ENCODE measurements at places on chromosomes 11 and 22. TPM values are rescaled to one million over a fixed set of nuclear protein-coding genes. Genes with fewer than 3 reads are reported as not detected.

- no peaks in the 10 kb centered on the region for H3K36me3 ChIP-seq
- peaks cover 44% of the 10 kb centered on the region for H3K4me1 ChIP-seq
- no peaks in the 10 kb centered on the region for H3K27me3 ChIP-seq
These were observed 56.1 kb downstream of the APIP start for GRCh38 chr11:34860034-34860433.

GRCh38 chr11:31850365-31850764 is 39.2 kb upstream of the PAX6 start:
- H3K4me1 ChIP-seq = no peaks in the 10 kb centered on the region
- H3K36me3 ChIP-seq = no peaks in the 10 kb centered on the region
- DNase-seq = no peak
- no peak overlapping the region for H3K4me3 ChIP-seq
- no peaks in the 10 kb centered on the region for H3K27me3 ChIP-seq

DNA sequence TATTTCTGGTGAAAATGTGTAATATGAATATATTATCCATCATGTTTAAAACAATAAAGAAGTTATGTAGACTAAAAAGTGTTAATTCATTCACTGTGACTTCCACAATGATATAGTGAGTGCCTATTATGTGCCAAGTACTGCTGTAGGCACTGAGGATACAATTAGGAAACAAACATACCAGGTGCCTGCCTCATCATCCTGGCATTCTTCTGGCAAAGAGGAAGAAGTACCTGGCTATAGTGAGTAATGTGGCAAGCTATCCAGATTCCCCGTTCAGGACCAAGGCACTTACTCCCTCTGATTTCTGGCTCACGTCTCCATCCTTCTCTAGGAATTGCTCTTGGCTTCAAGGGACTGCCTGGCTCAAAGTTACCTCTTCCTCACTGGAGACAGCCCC is 77.5 kb upstream of the CLMP start:
- peaks cover 2% of the 10 kb centered on the region for H3K27me3 ChIP-seq
- H3K4me1 ChIP-seq = no peaks in the 10 kb centered on the region
- H3K4me3 ChIP-seq = no peak overlapping the region
- no peak overlapping the region for H3K27ac ChIP-seq

DNA sequence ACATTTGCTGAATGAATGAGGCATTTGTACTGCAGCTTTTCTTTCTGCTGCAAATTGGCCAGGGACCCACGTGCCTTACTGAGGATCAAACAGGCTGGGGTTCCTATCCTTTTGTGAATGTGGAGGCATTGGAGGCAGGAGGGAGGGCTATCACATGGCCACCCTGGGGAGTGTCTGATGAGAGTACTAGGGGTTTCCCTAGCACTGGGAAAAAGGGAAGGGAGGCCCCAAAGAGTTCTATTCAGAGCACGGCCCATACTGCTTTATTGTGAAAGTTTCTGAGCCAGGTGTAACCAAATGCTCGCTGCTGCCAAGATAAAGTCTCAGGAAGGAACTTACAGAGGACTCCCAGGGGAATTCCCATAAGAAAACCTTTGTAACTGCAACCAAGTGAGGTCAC is 78.4 kb upstream of the ANO1 start:
- H3K4me1 ChIP-seq = no peaks in the 10 kb centered on the region
- H3K27me3 ChIP-seq = peaks cover 1% of the 10 kb centered on the region
- no peak for DNase-seq
- no peaks in the 10 kb centered on the region for H3K36me3 ChIP-seq

DNA sequence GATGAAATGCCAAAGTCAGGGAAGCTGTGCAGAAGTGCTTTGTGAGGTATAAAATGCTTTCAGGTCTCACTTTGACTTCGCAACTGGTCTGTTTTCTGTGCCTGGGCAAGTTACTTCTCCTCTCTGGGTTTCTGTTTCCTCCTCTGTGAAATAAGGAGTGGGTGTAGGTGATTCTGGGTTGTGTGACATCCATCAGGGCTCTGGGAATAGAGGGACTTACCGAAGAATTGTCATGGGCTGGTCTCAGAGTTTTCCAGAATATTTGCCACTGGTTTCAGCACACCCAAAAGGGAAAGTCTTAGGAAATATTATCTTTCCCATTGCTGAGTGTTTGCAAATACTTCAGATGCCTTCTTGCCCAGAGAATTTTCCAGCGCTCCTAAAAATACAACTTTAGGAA is 118.4 kb downstream of the KIAA1671 start:
- no peaks in the 10 kb centered on the region for H3K36me3 ChIP-seq
- H3K4me3 ChIP-seq = no peak overlapping the region
- peaks cover 5% of the 10 kb centered on the region for H3K4me1 ChIP-seq
- H3K27me3 ChIP-seq = peaks cover 3% of the 10 kb centered on the region
- H3K27ac ChIP-seq = no peak overlapping the region

DNA sequence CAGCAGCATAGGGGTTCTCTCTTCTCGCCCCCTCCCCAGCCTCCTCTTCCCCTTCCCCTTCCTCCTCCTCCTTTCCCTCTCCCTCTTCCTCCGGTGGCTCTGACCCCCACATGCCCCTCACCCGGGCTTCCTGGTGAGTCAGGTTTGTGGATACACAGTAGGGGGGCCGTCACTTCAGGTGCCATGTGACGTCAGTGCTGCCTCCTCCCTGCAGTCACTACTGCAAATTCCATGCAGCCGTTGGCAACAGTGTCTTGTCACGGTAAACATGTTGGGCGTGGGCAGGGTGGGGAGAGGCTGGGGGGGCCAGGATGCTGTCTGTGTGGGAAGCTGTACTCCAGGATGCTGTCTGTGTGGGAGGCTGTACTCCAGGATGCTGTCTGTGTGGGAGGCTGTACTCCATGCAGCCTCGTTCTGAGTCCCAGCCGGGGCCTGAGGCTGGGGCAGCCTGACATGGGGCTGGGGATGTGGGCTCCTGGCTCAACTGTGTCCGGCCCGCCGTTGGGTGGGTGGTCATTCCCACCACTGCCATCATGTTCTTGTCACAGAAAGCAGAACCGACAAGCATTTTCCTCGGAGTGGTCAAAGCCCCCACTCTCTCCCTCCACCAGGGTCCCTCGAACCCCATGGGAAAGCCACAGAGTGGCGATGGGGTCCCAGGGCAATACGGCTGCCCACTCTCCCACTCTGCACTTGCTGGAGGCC is 2.4 kb upstream of the MUC2 start:
- H3K4me3 ChIP-seq = no peak overlapping the region
- DNase-seq = peak; percentile 12
- no peaks in the 10 kb centered on the region for H3K27me3 ChIP-seq
- H3K4me1 ChIP-seq = peaks cover 8% of the 10 kb centered on the region
- H3K36me3 ChIP-seq = no peaks in the 10 kb centered on the region
- no peak overlapping the region for H3K27ac ChIP-seq

DNA sequence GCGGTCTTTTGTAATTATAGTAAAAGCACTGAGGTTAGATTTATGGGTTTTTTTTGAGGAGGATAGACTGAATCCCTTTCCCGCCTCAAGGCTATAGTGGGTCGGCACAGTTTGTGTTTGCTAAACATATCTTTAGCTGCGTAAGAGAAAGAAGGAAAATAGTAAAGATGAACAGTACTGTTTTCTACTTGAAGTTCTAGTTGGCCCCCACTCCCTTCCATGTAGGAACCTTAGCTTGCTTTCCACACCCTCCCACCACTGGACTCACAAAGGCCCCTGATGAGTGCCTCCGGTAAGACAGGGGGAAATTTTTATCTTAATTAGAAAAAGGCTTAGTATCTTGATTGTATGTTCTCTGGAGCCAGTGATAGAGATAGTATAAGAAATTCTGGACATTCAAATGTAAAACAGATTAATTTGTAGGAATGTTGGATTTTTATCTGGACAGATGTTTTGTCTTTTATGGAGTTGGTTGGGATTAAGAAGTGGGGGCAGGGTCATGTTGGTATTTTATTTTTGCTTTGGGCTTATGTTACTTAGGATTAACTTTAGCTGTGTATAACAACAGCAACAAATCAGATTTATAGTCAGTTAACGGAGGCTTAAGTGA is 49.4 kb downstream of the PTPRJ start:
- H3K27me3 ChIP-seq = no peaks in the 10 kb centered on the region
- DNase-seq = no peak
- no peak overlapping the region for H3K4me3 ChIP-seq
- peaks cover 37% of the 10 kb centered on the region for H3K4me1 ChIP-seq
- no peak overlapping the region for H3K27ac ChIP-seq

- DNase-seq = peak; percentile 51
- H3K27me3 ChIP-seq = no peaks in the 10 kb centered on the region
- H3K27ac ChIP-seq = no peak overlapping the region
- no peaks in the 10 kb centered on the region for H3K36me3 ChIP-seq
These were observed 1350.5 kb downstream of the BRD1 start for GRCh38 chr22:48477031-48477721.

DNA sequence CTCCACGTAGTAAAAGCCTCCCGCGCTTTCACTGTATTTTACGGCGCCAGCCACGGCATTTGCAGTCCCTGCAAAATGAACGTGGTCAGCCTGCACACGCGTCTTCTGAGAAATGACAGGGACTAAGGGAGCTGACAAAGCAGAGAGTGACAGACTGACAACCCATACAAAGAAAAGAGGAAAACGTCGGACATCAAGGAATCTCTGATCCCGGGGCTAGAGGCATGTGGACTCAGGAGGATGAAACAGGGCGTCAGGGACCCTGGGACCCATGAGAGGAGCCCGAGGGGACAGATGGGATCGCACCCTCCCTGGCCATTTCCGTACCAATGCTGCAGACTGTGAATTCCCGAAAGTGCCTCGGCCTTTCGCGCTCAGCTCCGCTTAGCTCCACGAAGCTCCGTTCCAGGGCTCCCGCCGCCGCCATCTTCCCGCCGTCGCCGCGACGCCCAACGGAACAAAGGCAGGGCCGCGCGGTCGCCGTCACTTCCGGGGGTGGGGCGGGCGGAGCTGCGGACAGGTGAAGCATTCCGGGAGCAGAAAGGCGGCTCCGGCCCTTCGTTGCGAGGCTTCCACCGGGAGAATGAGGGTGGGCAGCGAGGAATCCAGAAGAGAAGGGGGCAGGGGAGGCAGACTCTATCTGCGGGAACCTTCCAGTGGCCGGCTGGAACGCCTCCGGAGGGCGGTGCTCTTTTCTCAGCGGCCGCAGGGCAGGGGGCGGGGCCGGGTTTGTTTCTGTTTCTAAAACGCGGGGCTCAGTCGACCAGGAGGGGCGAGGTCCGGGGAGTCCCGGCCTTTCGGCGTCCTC is at the start of gene NUP160:
NUP160 (minus strand) TSS at position 459 of the 808 bp plus-strand sequence; CDS start at position 427, 32 bp downstream.
- H3K4me3 ChIP-seq = peak within 1 kb of the TSS; percentile 82
- peak; percentile 86 for DNase-seq
- H3K4me1 ChIP-seq = peaks cover 40% of the 10 kb centered on the region
- peak within 1 kb of the TSS; percentile 93 for H3K27ac ChIP-seq

GRCh38 chr11:78549624-78550409 is 24.8 kb downstream of the NARS2 start:
- no peaks in the 10 kb centered on the region for H3K36me3 ChIP-seq
- H3K27ac ChIP-seq = no peak overlapping the region
- no peak for DNase-seq
- H3K4me3 ChIP-seq = no peak overlapping the region
- no peaks in the 10 kb centered on the region for H3K4me1 ChIP-seq
- no peaks in the 10 kb centered on the region for H3K27me3 ChIP-seq

DNA sequence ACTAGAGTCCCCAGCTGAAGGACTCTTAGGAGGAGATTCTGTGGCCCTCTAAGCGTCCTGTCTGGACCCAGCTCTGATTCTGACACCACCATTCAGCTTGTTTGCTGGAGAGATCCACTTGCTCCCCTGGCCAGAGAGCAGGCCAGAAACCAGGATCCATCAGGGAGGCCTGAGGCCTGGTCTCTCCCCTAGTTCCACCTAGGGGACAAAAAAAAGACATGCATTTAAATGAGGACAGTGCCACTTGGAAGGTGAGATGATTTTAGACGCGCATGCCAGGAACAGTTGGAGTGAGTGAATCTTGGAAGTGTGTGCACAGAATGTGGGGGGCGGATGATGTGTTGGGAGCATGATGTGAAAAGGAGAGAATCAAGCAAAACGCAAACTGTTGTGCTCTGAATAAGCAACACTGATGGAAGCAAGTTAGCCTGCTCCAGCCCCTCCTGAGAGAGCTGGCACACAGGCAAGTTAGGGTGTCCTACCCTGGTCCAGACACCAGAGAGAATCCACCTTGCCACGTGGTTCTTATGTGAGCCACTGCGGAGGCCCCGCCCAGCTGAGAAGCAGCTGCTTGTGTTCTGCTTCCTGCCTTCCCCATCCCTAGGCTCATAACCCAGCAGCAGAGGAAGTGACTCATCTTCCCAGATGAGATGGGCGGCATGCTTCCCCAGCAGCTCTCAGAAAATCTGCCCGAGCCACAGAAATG is 8.0 kb upstream of the SLCO2B1 start:
- H3K27me3 ChIP-seq = no peaks in the 10 kb centered on the region
- no peak overlapping the region for H3K27ac ChIP-seq
- peak; percentile 82 for DNase-seq
- no peak overlapping the region for H3K4me3 ChIP-seq
- no peaks in the 10 kb centered on the region for H3K36me3 ChIP-seq
- H3K4me1 ChIP-seq = peaks cover 3% of the 10 kb centered on the region

GRCh38 chr11:44568658-44569473 is 3.4 kb downstream of the CD82 start:
- DNase-seq = peak; percentile 82
- H3K36me3 ChIP-seq = no peaks in the 10 kb centered on the region
- no peaks in the 10 kb centered on the region for H3K27me3 ChIP-seq
- H3K27ac ChIP-seq = peak overlapping the region; percentile 82

DNA sequence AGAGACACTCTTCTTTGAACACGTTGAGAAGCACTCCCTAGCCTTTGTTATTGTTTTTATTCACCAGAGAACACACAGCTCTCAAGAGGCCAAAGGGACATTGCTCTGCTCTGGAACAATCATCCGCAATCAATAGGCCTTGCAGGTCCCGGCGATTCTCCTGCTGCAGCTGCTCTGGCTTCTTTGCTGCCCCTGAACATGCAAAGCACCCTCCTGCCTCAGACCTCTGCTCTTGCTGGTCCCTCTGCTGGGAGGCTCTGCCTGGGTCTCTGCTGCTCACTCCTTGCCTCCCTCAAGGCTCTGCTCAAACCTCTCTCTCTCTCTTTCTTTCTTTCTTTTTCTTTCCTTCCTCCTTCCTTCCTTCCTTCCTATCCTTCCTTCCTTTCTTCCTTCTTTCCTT is 232.7 kb downstream of the DSCAML1 start:
- H3K27ac ChIP-seq = no peak overlapping the region
- H3K27me3 ChIP-seq = no peaks in the 10 kb centered on the region
- no peak for DNase-seq
- no peaks in the 10 kb centered on the region for H3K36me3 ChIP-seq

The LDLRAD3 gene
- total RNA-seq = 12.1 TPM

The ACTN3 gene
- 96.6 TPM for total RNA-seq

The HPS4 gene
- 10.6 TPM for total RNA-seq

The SPECC1L gene
- 29.7 TPM for total RNA-seq

The MOGAT2 gene
- not detected for total RNA-seq

The NLRP14 gene
- not detected for total RNA-seq

Measured in psoas muscle (tissue), 8 donors.